ENCODE measurements at places on chromosomes 1 and 21.
A peak's percentile ranks its signal among the peaks of the same experiment; 100 is the strongest.

DNA sequence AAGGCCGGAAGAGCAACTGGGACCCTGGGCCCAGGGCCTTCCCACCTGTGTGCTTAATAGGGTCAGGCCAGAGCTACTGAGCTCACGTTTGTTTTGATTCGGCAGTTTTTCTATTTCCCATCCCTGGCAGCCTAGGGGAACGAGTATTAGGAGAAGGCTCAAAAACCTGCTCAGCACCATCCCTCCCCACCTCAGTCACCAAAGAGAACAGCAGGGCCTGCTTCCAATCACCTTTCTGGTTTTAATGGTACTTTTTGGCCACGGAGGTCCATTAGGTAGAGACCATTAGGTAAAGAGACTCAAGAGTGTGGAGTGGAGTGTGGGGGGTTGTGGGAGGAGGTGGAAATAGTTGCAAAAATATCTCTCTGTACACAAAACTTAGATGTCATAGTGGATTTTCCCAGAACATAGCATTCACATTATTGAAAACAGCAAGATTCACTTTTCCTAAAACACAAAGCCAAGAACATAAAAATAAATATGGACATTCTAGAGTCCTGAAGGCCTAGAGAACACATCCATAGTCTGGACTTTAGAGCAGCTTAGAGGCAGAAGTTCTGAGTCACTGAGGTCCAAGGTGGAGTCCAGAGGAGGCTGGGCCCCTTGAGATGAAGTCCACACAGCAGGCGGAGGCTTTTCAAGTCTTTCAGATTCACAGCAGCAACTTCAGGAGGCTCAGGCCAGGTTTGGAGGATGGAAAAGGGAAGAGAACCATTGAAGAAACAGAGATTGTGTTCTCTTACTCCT lies 19.5 kb downstream of the NUAK2 start:
- DNase-seq: no peak

DNA sequence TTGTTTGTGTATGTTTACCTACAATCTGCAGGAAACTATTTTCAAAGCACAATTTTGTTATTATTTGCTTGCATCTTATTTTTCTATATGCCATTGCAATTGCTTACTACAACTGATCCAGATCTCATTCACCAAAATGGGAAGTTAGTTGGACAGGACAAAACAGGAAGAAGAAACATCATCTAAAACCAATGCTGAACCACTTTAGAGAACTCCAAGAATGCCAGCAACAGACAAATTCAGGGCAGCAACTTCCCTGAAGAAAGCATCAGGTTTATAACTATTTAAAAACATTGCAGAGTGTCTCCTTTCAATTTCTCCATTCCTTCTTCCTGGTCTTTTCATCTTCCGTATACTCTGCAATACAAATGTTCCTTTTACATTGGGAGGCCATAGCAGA lies 82.4 kb upstream of the SMYD2 start:
- no peak for DNase-seq

- DNase-seq: no peak
Measured at GRCh38 chr1:203343956-203344754, 6.8 kb downstream of the FMOD start.

GRCh38 chr1:23019863-23020625 lies 776 bp downstream of the KDM1A start:
- peak; percentile 36 for DNase-seq

- no peak for DNase-seq
Measured at GRCh38 chr1:115556236-115556635, 85.5 kb upstream of the VANGL1 start.

- DNase-seq: peak; percentile 86
Measured at GRCh38 chr1:43529206-43529731, 1.4 kb upstream of the PTPRF start.

GRCh38 chr1:183931646-183932271 lies 105.8 kb downstream of the COLGALT2 start:
- DNase-seq: no peak

GRCh38 chr1:203217668-203218067 lies 11.8 kb downstream of the CHIT1 start:
- no peak for DNase-seq

DNA sequence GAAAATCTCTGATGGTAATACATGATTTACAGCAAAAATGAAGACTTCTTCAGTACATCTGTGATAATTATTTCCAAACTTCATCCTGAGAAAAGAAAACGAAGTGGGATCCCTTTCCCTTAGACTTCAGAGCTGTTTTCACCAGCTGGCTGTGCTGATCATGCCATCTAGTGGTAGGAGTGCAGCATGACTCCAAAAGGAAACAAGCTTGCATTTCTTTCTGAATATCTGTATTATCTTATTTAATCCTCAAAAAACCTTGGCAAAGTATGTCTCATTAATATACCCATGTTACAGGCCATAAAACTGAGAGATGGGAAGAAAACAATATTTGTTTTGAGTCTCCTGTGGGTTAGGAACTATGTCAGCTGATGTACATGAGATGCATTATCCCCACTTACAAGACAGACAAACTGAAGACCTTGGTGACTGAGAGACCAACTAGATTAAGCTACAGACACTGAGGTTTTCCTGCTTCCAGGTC lies 9.8 kb upstream of the GJA8 start:
- peak; percentile 21 for DNase-seq

- peak; percentile 90 for DNase-seq
Measured at GRCh38 chr1:224747578-224747977, 131.5 kb downstream of the CNIH3 start.

- no peak for DNase-seq
Measured at GRCh38 chr1:23509896-23510295, 21.1 kb downstream of the E2F2 start.

- no peak for DNase-seq
Measured at GRCh38 chr1:62025892-62026291, 168.8 kb upstream of the L1TD1 start.

DNA sequence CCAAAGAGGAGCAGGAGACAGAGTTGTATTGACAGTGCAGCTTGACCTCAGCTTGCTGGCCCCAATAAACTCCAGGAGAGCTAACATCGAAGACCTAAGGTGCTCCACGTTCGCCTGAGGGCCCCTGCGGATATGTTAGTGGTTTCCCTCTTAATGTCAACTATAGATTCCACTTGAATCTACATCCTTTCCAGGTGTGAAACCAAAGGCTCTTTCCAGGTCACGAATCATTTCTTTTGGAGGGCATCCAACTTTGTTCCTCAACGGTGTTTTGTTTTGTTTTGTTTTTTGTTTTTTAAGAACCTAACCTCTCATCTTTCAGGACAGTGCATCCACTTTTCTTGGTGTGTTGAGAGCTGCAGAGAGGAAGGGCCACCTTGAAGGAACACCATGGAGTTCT lies 267.6 kb upstream of the SGIP1 start:
- DNase-seq: no peak

GRCh38 chr1:68085752-68086151 lies 35.3 kb upstream of the DIRAS3 start:
- DNase-seq: no peak

GRCh38 chr1:37035796-37036666 lies 1.7 kb upstream of the GRIK3 start:
- DNase-seq: peak; percentile 93

- no peak for DNase-seq
Measured at GRCh38 chr1:83617883-83618282, 381.0 kb downstream of the TTLL7 start.

GRCh38 chr1:90964444-90965035 lies 57.3 kb downstream of the ZNF644 start:
- no peak for DNase-seq

DNA sequence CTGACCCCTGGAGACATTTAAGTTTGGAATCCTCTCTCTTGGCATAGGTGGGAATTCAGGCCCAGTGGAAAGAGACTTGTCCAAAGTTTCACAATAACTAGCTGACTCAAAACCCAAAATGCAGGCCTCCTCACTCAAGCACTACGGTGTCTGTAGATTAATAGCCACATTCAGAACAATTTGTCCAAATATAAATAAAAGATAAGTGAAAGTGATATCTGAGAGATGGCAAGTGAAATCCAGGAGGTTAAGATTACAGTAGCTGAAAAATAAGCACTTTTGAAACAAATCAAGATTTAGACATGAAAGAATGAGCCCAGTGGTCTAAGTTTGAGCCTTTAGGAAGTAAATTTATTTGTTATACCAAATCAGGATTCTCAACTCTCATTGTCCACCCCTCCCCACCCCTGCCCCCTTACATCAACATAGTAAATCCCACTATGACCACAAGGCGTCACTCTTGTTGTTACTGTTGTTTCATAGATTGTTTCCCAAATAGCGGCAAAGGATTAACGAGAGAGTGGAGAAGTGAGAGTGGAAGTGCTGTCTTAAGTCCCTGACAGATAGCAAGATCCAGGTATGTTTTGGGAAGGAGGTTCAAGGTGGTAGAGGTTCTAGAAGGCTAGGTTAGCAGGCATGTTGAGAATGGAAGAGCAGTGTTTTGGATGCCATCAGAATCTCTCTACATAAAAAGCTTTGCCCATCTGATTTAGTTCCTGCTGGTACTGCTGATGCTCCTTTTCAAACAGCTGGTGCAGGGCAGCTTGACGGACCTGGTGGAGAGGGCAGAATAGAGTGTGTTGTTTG lies 7.1 kb upstream of the TPM3 start:
- no peak for DNase-seq

GRCh38 chr1:39297551-39297950 lies 93.1 kb downstream of the MACF1 start:
- DNase-seq: no peak

GRCh38 chr1:34331020-34331926 lies 154.6 kb downstream of the C1orf94 start:
- DNase-seq: no peak

DNA sequence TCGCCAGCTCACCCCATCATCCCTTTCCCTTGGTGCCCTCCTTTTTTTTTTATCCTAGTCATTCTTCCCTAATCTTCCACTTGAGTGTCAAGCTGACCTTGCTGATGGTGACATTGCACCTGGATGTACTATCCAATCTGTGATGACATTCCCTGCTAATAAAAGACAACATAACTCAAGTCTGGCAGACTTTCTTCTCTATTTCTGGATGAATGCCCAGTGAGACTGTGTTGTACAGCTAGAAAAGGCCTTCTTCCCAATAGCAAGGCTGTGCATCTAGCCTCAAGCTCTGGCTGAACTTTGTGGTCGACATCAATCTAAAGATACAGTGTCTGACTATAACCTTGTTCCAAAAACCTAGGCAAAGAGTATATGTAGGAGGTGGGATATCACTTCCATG lies 6.4 kb downstream of the IL24 start:
- DNase-seq: no peak

- no peak for DNase-seq
Measured at GRCh38 chr1:115301438-115302020, 36.5 kb downstream of the NGF start.

DNA sequence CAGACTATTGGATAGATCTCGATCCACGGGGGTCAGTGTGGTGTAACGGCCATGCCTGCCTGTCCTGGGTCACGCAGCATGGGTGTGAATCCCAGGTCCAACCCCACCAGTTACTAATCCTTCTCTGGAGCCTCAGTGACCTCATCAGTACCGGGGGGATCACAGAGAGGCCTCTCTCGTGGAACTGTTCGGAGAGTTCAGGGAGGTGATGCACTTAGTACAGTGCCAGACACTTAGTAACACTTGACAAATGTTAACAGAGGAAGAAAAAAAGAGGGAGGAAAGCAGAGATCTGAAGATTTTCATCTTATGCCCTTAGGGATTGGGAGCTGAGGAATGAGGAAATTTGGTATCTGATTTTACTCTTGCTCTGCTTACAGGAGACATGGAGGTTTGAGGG lies 2.9 kb downstream of the ABCA4 start:
- no peak for DNase-seq

GRCh38 chr1:71080230-71080738 lies 551 bp downstream of the ZRANB2 start:
- DNase-seq: peak; percentile 12

DNA sequence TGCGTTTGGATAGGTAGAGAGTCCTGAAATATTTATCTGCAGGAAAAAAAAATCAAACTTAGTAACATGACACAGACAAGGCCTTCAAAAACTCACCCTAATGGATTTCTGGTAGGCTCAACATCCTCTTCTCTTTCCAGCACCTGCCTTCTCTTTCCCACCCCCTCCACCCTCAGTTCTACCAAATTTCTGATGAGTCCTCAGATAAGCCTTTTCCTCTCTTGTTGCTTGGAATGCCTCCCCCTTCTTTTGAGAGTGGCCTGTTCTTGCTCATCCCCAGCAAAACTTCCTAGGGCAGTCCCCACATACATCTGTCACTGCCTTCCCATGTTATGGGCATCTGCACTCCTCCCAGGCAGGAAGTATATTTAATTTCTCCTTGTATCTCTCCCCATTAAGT lies 7.6 kb upstream of the LBR start:
- DNase-seq: no peak

- no peak for DNase-seq
Measured at GRCh38 chr1:13792419-13792818, 92.4 kb downstream of the PRDM2 start.

- DNase-seq: no peak
Measured at GRCh38 chr1:198701766-198702539, 63.1 kb downstream of the PTPRC start.

DNA sequence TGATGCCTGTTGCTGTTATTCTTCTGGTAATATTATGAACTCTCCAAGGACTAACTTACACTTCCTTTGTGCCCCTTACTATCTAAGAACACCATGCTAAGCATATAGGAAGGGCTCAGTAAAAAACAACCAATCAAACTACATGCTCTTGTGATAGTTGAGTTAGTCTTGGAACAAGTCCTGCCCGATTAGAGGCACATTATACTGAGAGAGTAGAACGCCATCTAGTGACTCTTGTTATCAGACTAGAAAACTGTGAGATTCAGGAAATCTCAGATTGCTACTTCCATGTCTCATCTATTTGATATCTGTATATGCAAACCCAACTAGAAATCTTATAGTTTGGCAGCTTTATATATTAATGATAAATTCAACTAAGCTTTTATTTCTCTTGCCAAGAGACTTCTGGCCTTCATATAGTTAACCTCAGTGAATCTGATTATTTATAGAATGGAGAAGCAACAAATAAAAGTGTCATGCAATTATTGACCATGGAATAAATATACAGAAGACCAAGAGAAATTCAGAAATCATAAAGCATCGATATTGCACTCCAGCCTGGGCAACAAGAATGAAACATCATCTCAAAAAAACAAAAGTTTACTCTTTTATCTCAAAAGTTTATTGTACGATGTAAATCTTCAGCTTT lies 7.8 kb upstream of the SRRM1 start:
- DNase-seq: peak; percentile 42

DNA sequence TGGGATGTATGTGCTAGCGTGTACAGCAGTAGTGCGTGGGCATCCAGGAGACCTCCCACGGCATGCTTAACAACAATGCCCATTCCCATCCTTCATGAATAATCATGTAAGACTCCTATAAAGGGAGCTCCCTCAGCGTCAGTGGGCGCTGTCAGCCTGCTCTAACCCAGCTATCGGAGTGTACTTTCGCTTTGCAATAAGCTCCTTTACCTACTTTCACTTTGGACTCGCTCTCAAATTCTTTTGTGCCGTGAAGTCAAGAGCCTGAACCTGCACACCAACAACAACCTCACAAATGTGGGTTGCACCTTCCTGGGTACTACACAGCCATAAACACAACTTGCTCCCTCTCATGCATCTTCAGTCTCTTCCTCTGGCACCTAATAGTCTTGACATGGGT lies 114.8 kb upstream of the PAXBP1 start:
- DNase-seq: no peak
